NB4 (cell line): ENCODE measurements at places on chromosomes 2 and 18.

DNA sequence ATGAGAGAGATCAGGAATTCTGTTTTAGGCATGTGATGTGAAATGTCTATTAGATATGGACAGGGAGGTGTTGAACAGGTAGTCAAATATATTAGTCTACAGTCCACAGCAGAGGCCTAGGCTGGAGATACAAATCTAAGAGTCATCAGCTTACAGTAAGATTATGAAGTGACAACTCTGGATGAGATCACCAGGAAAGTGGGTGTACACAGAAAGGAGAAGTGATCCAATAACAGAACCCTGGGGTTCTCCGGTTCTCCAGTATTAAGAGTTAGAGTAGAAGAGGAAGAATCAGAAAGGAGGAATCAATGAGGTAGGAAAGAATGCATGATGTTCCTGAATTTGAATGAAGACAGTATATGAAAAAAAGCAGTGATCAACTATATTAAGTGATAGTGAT lies 362.3 kb downstream of the FIGN start:
- DNase-seq, result no peak

GRCh38 chr18:75128911-75129716 lies 79.8 kb downstream of the PTGR3 start:
- DNase-seq, result no peak

GRCh38 chr2:46319711-46320110 lies 22.5 kb downstream of the EPAS1 start:
- no peak for DNase-seq

- no peak for DNase-seq
Observed at GRCh38 chr2:200039724-200040650, 84.6 kb downstream of the MAIP1 start.

DNA sequence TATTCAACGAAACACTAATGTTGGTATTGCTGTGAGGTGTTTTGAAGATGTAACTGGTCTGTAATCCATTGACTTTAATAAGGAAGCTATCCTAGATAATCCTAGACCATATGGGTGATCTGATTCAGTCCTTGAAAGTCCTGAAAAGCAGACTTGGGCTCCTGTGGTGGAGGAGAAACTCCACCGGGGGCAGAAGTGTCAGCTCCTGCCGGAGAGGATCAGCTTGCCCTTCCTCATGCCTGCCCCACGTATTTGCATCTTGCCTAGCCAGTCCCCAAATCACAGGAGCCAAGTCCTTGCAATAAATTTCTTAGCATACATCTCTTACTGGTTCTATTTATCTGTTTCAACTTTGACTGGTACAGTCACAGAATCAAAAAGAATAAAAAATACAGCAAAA lies 144.2 kb upstream of the DLGAP1 start:
- no peak for DNase-seq

DNA sequence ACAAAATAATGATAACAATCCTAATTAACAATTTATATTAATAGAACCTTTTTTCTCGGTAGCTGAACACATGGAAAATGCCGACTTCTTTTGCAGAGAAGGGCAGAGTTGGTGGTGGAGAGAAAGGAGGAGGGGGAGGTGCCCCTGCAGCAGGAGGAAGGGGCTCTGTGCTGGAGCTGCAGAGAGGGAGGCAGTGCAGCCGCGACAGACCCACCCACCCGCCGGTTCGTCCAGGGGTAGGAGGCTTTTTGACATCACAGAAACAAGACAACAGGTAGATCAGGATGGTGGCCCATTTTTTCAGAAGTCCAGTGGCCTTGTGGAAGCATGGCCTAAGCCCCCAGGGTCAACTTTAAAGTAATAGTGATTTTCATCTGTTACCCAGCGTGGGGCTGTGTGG lies 321.1 kb upstream of the SALL3 start:
- no peak for DNase-seq
